A549 (cell line): ENCODE measurements at places on chromosomes 5 and 9.
A peak's percentile ranks its signal among the peaks of the same experiment; 100 is the strongest.

DNA sequence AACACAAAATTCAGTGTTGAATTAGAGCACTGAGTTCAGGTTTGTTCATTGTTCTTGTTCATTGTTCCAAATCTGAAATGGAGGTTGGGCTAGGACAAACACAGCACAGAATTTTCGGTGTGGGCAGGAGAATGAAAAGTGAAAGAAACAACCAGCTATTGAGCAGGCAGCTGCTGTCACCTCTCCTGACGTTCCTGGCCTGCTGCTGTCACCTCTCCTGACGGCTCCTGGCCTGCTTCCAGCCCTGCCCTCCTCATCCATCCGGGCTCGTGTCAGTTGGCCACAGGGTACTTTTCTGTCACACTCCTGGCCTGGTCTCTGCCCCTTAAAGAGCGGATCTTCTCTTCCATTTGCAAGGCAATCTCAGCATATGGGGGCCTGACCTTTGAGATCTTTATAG, 45.2 kb upstream of the CKMT2 start:
- no peak for DNase-seq

DNA sequence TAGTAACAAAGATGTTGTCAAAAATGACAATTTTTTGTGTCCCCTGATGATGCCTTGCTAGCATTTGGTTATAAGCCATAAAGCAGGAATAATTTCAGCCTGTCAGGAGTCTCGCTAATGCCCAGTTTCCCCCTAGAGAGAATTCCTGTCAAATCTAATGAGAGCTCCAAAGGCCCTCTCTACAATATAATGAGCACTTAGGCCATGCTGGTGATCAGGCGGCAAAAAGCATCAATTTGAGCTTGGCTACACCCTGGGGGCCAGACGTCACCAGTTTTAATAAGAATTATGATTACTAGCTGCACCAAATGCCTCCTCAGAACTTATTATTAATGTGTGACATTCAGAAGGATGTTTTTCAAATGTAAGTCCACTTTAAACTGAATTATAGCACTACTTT, 6.1 kb downstream of the TLE1 start:
- DNase-seq: no peak

- DNase-seq: no peak
These were observed 247.1 kb upstream of the ELAVL2 start for GRCh38 chr9:24073007-24073592.

DNA sequence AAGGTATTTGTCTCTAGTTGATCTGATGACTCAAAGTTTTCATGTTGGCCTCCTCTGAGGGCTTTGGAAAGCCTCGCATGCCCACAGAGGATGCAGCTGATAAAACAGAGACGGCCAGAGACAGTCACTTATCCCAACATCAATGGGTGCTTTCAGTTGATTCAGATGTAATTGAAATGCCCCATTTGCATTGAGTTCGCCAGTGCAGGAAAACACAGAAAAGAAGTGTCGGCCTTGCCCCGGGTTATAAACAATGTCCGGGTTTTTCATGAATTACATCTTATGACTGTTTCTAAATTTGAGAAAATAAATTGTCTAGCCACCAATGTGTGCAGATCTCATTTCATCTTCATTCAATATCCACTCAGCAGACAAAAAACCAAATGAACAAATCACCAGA, 42.2 kb upstream of the ICE1 start:
- DNase-seq: no peak

DNA sequence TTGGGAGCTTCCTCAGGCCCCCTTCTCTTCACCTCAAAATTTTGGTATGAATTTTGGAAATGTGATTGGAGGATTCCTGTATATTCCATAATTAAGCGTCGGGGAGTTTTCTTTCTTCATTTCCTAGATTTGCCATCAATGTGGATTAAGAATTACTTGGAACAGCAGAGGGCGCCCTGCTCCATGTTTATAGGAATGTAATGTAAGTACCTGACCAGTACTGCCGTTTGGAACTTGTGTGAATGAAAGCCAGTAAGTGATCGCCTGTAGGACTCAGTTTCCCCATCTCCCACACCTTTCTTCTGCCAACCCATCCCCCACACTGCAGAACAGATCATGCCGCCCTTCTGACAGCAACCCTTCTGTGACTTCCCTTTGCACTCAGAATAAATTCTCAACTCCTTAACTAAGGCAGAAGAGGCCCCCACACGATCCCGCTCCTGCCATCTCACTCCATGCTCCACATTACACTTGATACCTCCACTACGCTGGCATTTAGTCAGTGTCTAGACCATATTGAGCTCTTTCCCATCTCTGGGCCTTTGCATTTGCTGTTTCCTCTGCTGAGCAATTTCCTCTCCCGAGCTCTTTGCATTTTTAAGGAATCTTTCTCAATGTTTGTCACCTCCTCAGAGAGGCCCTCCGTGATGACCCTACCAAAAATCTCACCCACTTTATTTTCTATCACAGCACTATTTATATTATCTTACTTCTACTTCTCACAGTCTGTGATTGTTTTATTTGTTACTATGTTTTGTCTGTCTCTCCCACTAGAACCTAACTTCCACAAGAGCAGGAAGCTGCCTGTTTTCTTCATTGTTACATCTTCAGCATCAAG, 79.5 kb upstream of the HTR4 start:
- peak; percentile 28 for DNase-seq

- peak; percentile 57 for DNase-seq
These were observed 10.7 kb upstream of the SLC22A4 start for GRCh38 chr5:132283423-132284043.

DNA sequence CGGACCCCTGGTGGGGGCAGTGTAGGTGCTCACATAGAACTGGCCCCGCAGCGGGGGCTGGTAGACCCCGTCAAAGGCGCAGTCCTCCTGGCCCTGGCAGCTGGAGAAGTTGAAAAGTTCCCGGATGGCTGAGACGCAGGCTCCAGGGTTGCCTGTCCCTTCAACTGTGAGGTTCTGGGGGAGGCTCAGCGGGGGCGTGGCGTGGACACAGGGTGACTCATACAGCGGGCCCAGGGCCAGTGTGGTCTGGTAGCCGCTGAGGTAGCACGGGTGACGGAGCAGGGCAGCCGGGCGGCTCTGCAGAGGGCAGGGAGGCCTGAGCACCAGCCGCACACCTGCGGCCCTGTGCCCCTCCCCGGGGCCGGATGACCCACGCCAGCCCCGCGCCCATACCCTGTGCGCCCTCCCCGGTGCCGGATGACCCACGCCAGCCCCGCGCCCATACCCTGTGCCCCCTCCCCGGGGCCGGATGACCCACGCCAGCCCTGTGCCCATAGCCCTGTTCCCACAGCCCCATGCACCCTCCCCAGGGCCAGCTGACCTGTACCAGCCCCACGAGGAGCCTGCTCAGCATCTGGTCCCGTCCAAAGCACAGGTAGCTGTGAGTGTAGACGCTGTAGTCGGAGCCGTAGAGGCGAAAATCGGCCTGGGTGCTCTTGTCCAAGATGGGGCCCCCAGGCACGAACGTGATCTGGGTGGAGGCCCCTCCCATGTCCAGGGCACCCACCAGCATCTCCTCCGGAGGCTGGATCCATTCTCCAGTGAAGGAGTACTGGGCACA, 5.0 kb downstream of the ENTPD8 start:
- peak; percentile 77 for DNase-seq

GRCh38 chr5:133754575-133755169, 142.3 kb upstream of the FSTL4 start:
- DNase-seq: peak; percentile 44

- no peak for DNase-seq
These were observed 18.6 kb upstream of the ANGPTL2 start for GRCh38 chr9:127140842-127141675.

GRCh38 chr9:130663258-130663976, 977 bp upstream of the PRDM12 start:
- peak; percentile 58 for DNase-seq

- peak; percentile 86 for DNase-seq
These were observed 2.0 kb downstream of the GLIS3 start for GRCh38 chr9:4297786-4298254.

DNA sequence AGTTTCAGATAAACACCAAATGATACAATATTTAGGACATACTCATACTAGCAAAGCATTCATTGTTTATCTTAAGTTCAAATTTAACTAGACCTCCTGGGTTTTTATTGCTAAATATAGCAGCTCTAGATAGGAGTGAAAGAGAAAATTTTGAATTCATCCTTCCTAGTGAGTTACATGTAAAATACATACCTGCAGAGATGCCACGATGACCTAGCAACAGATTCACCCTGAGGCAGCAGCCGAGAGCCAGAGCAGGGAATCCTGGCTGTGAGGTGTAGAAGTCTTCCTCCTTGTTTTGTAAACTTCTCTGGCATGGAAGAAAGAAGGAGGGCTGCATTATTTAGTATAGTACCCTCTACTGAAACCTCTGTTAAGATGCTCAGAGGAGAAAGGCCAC, 25.9 kb upstream of the GABRP start:
- no peak for DNase-seq

DNA sequence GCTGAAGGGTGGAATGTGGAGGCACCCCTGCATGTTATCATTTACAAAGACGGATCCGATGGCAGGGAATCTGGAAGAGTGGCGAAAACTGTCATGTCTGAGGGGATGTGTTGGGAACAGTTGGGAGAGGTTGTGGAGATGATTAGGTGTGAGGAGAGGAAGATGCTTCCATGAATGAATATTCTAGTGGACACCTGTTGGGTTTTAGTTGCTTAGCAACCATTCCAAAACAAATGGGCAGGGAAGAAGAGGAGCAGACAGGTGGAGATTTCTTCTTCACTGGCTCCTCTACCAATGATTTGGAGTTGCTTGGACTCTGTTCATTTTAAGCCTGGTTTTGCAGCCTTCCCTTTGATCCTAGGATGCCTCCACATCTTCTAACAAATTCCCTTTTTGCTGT, 465.3 kb upstream of the CLINT1 start:
- no peak for DNase-seq
